ENCODE measurements at places on chromosomes 3 and 15.

GRCh38 chr3:170476291-170476690 is 57.6 kb downstream of the CLDN11 start:
- peak; percentile 36 for DNase-seq

DNA sequence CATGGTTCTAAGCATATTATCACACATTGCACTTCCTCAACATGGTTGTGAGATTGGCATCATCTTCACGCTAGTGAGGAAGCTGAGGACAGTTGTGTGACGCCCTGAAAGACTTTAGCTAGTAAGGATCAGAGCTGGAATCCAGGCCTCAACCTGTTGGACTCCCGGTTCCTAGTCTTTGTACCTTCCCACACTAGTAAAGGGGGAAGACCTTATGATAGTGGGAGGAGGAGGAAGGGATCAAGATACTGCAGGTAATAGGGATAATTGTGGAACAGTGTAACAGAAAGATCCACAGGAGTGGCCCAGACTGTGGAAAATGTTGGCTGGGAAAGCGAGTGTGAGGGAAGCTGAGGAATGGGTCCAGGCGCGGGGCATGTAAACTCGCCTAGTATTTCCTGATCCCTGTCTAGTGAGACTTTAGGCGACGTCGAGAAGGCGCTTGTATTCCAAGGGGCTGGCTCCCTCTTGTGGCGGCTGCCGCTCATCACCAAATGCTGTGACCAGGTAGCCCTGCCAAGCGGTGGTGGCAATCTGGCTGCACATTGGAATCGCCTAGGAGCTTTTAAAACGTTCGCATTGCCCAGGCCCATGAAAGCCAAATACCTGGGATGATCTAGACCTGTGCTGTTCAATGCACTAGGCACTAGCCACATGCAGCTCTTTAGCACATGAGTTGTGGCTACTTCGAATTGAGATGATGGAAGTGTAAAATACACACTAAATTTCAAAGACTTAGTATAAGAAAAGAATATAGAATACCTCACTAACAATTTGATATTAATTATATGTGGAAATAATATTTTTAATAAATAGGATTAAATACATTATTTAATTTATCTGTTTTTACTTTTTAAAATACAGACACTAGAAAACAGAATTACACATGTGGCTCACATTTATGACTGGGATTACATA is 38.8 kb upstream of the CLDN18 start:
- peak; percentile 67 for DNase-seq

DNA sequence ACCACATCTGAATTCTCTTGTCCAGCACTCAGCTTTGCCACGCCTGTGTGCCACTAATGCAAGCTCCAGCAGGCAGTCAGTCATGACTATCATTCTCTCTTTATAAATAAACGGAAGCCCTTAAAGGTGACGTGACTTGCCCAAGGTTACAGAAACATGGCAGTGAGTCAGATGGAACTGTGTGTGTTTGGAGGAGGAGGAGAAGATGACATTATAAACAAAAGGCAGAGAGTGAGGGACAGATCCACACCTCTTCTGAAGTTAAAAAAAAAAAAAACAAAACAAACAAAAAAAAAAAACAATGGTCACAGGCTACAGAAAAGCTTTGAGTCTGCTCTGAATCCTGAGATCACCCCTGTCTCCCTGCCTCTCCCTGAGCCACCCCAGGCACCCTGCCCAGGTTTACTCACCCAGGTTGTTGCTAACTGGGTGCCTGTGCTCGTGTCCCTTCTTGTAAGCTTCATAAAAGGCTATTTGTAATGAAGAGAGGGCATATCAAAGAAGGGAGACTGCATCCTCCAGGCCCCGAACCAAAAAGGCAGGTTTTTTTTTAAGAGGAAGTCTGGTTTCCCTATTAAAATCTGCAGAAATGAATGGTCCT is 119.7 kb upstream of the PHLDB2 start:
- peak; percentile 94 for DNase-seq

DNA sequence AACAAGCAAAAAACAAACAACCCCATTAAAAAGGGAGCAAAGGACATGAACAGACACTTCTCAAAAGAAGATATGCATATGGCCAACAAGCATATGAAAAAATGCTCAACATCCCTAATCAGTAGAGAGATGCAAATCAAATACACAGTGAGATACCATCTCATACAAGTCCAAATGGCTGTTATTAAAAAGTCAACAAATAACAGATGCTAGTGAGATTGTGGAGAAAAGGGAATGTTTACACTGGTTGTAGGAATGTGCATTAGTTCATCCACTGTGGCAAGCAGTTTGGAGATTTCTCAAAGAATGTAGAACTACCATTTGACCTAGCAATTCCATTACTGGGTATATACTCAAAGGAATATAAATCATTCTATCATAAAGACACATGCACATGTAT is 44.5 kb downstream of the RIOX2 start:
- peak; percentile 26 for DNase-seq

DNA sequence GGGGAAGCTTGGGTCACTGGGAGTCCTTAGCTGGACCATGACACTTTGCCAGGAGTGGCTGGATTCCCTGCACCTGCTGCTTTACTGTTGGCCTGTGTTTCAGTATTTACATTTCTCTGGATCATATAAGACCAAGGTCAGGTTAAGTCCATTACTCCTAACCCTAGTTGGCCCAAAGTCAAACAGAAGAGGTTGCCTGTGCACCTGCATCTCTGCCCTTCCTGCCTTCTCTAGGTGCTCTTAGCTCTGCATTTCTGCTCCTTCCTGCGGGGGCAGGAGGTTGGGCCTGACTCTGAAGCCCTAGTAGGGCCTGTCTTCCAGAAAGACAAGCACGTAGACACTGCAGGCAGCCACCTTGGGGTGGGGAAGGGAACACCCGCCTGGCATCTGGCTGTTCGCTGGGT is 124.3 kb downstream of the RPLP1 start:
- no peak for DNase-seq

GRCh38 chr15:94670438-94671034 is 439.2 kb downstream of the MCTP2 start:
- DNase-seq: peak; percentile 28

DNA sequence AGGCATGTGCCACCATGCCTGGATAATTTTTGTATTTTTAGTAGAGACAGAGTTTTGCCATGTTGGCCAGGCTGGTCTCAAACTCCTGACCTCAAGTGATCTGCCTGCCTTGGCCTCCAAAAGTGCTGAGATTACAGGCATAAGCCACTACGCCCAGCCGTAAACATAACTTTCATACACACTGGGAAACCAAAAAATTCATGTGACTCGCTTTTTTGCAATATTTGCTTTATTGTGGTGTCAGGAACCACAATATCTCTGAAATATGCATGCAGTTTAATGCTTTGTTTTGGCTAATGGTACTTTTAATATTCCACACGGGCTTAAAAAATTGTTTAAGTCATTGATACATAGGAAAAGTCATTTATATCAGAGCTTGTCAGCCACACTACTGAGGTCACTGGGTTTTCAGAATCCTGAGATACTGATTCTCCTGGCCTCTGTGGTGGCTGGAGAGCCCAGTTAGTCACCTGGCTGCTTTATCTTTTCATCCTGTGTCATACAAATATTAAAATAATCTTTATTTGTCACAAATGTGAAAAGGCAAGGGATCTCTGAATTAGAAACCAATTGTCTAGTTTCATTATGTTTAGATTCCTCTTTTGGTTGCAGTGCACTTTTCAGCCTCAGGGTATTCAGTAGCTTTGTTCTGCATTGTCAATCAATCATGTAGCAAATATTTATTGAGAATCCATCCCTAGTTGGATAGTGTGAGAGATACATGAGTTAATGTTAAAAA is 10.0 kb downstream of the TMEM62 start:
- DNase-seq: no peak

GRCh38 chr15:58549785-58550074 is 117.9 kb downstream of the LIPC start:
- DNase-seq: no peak

DNA sequence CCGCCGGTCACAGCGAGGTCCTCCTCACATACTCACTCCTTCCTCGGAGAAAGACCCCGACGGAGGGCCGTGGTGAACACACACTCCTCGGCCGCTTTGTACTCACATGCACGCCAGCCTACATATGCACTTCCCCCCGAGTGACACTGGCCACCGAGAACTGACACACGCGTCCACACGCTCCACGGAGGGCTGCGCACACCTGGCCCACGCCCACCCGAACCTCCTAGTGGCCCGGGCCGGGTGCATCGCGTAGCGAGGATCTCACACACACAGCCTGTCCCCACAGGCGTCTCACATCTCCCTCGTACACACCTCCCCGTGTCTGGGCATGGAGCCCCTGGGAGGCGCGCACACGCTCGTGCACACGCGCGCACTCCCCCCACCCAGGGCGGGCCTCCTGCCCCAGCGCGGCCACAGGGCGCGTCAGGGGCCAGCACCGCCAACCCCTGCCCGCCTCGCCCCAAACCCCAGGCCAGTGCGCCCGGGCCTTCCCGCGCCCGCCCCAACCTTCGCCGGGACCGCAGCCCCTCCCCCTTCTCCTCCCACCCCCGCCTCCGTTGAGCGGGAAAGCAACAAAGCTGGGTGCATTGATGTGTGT is 411 bp upstream of the C3orf70 start:
- DNase-seq: no peak

- DNase-seq: peak; percentile 44
Measured at GRCh38 chr3:101077361-101078011, 84.3 kb upstream of the ABI3BP start.

DNA sequence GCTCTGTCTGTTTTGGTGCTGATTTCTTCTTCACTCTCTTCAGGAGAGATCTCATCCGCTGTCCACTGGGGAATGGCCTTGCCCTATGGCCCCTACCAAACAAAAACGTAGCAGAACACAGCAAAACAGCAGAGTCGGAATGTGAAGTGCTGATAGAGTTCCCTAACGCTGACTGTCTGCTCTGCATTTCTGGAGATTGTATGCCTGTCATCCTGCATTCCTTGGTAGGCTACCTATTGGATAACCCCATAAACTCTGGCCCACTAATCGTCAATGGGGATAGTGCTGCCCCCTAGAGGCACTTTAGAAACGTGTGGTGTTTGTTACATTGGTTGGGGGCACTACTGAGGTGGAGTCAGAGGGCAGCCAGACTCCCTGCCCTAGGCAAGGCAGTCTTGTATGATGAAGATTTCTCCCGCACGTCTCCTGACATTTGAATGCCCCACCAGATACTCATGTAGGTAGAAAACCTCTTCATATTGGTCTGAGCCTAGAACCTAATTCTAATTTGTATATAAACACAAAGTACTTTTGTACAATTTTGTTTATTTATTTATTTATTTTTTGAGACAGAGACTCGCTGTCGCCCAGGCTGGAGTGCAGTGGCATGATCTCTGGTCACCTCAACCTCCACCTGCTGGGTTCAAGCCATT is 15.6 kb upstream of the MAGEF1 start:
- DNase-seq: peak; percentile 75

GRCh38 chr3:61734749-61735686 is 173.6 kb downstream of the PTPRG start:
- DNase-seq: no peak

GRCh38 chr15:50340416-50340815 is 14.6 kb downstream of the GABPB1 start:
- no peak for DNase-seq

- DNase-seq: peak; percentile 87
Measured at GRCh38 chr3:40299721-40300335, 9.7 kb upstream of the EIF1B start.

GRCh38 chr15:57158589-57158988 is 217.7 kb upstream of the CGNL1 start:
- DNase-seq: peak; percentile 67

GRCh38 chr15:101654171-101654570 is 2.0 kb upstream of the TM2D3 start:
- no peak for DNase-seq

- DNase-seq: no peak
Measured at GRCh38 chr15:70214276-70214675, 116.6 kb upstream of the TLE3 start.

- DNase-seq: no peak
Measured at GRCh38 chr15:99628374-99629001, 62.7 kb downstream of the MEF2A start.

DNA sequence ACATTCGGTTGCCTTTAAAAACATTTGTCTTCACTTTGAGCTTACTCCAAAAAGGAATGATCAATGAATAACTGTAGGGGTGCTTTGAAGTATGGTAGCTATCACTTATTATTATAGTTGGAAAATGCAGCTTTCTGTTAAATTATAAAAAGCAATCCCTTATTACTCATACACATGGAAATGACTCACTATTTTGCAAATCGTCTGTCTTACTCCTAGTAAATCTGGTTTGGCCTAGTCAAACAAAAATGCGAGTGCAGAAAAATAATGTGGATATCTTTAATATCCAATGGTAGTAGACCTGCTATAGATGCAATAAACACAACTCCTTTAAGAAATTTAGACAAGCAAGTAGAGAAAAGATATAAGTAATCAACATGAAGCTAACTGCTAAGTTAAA is 112.5 kb downstream of the ZIC1 start:
- DNase-seq: peak; percentile 53

- peak; percentile 94 for DNase-seq
Measured at GRCh38 chr3:188348435-188349244, 194.7 kb downstream of the LPP start.

GRCh38 chr3:25218362-25218761 is 209.7 kb upstream of the RARB start:
- no peak for DNase-seq

GRCh38 chr15:44298878-44299277 is 10.4 kb downstream of the GOLM2 start:
- DNase-seq: peak; percentile 11

- no peak for DNase-seq
Measured at GRCh38 chr3:122074621-122075265, 19.6 kb downstream of the CD86 start.

- DNase-seq: no peak
Measured at GRCh38 chr3:39086144-39086543, 21.3 kb downstream of the GORASP1 start.

GRCh38 chr3:127598841-127599570 is 795 bp downstream of the MCM2 start:
- no peak for DNase-seq

GRCh38 chr15:38658431-38658830 is 93.8 kb upstream of the RASGRP1 start:
- DNase-seq: no peak

DNA sequence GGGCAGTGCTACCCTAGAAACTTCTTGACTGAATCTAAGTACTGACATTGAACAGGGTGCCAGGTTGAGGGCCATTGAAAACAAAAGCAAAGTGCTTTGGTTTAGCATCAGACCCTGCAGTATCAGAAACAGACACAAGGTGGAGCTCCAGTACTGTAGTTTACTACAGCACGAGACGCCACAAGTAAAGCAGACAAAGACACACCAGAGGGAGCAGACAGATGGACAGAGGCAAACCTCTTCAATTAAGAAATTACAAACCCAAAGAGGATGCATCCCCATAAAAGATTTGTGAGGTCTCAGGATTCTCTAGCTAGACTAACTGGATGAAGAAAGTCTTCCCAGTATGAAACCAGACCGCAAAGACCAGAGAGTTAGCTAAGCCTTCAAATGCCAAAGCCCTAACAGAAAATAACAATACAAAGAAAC is 16.6 kb downstream of the TOP2B start:
- DNase-seq: peak; percentile 77

Data from EL (cell line).